ENCODE measurements at places on chromosomes 6 and 20.

- no peak for DNase-seq
Observed at GRCh38 chr6:109265530-109265929, 116.7 kb downstream of the CD164 start.

- no peak for DNase-seq
Observed at GRCh38 chr6:150403458-150404246, 34.8 kb downstream of the IYD start.

DNA sequence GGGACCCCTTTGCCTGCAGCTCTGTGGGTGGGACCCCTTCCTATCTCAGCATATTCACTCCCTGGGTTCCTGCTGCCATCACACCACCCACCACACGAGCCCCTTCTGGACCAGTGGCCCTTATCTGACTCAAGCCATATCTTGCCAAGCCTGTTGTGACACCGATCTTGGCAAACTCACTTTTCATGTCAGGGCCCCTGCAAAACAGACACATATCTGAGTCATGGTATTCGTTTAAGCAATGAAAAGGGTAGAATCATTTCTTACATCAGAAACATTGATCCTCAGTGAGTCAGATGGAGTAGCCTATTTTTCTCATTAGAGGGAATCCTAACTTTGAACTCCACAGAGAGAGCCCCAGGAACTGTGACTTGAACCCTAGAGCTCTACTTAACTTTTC lies 10.6 kb downstream of the RAET1E start:
- no peak for DNase-seq

GRCh38 chr6:37665304-37665703 lies 32.4 kb downstream of the MDGA1 start:
- DNase-seq = no peak

- no peak for DNase-seq
Observed at GRCh38 chr20:37417617-37418467, 71.9 kb downstream of the SRC start.

GRCh38 chr6:111997853-111998208 lies 56.1 kb upstream of the CCN6 start:
- no peak for DNase-seq

DNA sequence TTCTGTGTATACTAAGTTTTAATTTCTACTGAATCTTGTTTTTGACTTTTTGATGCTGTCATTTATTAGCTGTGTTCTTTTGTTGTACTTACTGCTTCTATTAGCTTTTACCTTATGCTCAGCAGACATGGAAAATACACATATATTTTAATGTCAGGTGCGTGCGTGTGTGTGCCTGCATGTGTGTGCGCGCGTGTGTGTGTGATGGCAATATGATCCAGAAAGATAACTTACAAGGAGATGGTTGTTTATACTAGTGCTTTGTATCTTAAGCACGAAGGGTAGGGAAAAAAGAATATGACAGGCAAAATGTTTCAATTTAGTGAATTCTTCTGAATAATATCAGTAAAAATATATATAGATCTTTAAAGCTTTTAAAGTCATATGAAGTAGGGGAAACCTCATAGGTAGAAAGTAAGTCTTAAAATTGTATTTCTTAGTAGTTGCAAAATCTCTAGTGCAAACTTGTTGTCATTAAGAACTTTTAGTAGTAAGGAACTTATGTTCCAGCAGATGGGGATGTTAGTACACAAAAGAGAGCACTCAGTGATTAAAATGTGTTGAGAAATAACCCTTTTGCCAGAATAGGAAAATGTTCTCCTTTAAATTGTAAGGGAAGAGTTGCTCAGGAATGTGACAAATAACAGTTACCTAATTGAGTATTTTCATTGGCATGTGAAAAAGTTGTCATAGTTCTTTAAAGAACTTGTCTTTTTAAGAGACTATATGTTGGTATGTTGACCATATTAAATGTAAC lies 13.2 kb downstream of the QKI start:
- no peak for DNase-seq

GRCh38 chr6:70282919-70283461 lies 19.9 kb downstream of the COL9A1 start:
- no peak for DNase-seq

GRCh38 chr6:118748311-118749062 lies 97.1 kb upstream of the CEP85L start:
- peak; percentile 48 for DNase-seq

DNA sequence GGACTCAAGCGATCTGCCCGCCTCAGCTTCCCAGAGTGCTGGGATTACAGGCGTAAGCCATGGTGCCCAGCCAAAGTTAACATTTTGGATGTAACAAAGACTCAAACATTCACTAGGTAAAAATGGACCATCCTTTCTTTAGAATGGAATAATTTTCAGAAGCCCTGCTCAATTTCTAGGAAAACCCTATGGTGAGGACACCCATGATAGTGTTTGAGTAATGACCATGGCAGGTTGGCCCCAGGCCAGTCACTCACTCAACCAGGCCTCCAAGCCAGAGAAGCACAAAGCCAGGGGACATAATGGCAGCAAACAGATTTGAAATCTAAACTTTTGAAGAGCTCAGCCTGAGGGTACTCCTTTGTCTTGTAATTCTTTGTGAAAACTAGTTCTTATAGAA lies 59.9 kb upstream of the GPR6 start:
- no peak for DNase-seq

DNA sequence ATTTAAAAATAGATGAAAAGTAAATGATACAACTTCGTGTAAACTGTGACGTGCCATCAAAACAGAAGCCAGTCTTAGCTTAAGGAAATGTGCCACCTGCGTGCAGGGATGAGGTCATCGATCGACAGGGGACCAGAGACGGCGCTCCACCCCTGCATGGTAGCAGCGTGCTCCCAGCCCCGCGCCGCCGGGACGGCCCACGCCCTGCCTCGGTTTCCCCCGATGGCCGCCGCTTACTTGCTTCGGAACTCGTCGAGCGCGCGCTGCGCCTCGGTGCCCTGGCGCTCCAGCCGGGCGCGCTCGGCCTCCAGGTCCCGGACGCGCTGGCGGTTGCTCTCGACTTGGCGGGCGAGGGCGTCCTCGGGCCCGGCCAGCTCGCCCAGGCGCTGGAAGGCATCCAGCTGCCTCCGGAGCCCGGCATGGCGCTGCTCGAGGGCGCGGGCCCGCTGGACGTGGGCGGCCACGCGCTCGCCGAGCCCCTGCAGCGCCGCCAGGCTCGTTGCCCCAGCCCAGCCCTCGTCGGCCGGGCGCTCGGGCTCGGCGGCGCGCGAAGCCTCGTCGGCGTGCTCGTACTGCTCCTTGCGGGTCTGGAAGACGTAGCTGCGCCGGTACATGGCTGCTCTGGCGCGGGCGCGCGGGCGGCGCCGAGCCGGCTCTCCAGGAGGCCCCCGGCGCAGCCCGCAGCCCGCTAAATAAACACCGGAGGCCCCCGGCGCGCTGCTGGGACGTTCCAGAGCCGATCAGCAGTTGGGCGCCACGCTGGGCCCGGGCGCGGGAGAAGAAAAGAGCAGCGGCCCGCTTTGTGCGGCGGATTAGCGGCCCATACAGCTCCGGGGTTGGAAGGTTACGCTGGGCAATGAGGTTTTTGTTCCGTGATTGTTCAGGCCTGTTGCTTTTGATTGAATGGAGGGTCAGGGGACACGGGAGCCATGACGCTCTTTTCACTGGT lies at the start of gene BFSP1:
Gene BFSP1 (minus strand): TSS at position 664 of the 949 bp plus-strand sequence. CDS start 50 bp downstream, at position 614.
- peak; percentile 75 for DNase-seq

DNA sequence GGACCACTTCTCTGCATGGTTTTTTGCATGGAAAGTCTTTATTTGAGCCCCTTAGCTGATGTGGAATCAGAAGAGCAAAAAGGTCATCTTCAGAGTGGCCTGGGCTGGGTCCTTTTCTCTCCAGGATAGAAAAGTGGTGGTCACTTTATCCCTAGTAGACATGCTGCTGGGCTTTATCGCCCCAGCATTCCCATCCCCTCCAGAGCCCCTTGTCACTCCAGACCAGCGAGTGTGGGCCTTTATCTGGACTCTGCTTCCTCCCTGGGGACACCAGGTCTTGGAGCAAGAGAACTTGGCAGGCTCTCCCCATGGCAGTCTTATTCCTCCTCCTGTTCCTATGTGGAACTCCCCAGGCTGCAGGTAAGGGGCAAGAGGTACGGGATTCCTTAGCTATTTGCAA lies at the start of gene LY6G6F:
Gene LY6G6F (plus strand): TSS at position 268 of the 400 bp plus-strand sequence. CDS start 41 bp downstream, at position 309.
- DNase-seq = no peak

- DNase-seq = no peak
Observed at GRCh38 chr20:8721098-8721497, 347.8 kb upstream of the PLCB4 start.

GRCh38 chr6:88380618-88381288 lies 214.6 kb upstream of the CNR1 start:
- DNase-seq = no peak

GRCh38 chr6:129317931-129318820 lies 391.8 kb downstream of the ARHGAP18 start:
- DNase-seq = no peak

- DNase-seq = peak; percentile 79
Observed at GRCh38 chr6:36196113-36196879, at the start of gene BRPF3. BRPF3 (plus strand) TSS chr6:36196744; CDS start chr6:36200323, 3,579 bp downstream.

DNA sequence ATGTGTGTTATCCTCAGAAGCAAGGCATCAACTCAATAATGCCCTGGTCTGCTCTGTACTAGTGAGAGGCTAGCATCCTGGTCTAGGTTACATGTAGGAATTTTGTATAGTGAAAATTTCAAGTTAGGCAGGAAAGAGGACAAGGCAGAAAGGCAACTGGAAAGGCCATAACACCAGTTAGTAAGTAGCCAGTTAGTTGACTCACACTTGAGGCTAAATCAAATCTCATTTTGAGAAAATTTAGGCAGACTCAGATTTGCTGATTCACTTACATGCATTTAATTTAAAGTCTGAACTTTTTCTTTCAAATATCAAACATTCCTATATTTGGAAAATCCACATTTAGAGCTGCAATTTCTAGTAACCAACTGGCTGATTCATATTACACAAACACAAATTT lies 184.5 kb upstream of the TCF21 start:
- no peak for DNase-seq

DNA sequence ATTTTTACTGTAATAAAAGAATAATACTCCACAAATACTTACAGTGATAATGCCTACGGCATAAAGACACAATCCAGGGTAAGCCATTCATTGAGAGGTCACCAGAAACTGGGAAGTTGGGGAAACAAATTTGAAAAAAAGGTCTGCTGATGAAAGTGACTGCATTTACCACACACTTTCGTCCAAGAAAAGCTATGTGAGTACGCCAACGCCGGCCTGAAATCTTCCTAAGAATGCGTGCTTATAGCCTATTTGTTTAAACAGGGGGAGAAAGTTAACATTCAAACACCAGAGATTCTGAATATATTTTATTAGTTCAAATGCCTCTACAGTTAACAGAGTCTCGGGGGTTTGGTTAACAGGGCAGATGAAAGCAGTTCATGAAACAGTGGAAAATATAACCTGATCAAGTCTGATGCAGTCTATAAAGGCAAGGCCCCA lies 657 bp upstream of the LTV1 start:
- no peak for DNase-seq

- DNase-seq = no peak
Observed at GRCh38 chr6:25330796-25331685, 51.9 kb downstream of the CARMIL1 start.

DNA sequence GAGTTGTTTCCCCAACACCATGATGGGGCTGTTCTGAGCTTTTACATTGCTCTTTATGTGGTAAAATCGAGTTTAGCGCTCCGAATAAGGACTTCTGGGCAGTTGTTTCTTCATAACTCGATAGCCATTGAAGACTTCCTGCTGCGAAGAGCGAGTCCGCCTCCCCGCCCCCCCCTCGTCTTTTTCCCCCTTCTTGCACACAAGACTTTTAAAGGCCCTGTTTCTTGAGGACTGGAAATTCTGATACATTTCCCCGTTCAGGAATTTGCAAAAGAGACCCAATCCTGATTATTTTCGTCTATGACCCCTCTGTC lies 1.5 kb upstream of the CITED2 start:
- DNase-seq = no peak

- DNase-seq = no peak
Observed at GRCh38 chr20:22590662-22591061, 6.3 kb upstream of the FOXA2 start.

DNA sequence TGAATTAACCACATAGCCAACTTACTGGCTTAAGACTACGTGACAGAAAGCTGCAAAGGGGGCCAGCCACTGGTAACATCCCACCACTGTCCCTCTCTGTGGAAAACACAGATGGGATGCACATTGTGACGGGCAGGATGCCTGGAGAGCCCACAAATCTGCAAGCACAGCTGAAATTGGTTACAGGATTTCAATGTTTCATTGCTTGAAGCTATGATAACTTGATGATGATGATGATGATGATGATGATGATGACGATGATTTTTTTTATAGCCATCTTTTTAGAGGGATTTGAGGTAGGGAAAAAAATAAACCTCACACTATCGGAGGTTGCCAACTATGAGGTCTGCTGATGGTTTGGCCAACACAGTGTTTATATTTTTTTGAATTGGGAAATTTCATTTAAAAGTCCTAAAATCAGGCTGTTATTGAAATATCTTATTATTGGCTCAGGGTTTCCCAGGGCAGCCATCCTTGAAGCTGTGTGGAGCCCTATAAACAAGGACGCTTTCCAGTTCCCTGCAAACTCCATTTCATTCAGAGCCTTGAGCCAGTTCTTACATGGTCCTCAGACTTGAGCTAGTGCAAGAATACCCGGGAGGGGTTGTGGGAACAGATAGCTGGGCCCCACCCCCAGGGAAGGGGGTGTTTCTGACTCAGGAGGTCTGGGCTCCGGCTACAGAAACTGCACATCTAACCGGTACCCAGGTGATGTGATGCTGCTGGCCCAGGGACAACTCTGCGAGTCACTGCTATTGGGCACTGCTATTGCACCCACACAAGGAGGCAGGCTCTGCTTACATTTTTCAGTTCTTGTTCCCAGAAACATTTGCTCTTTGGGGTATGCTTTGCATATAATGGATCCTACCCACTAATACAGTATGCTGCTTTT lies 27.1 kb downstream of the BCAS1 start:
- DNase-seq = no peak

DNA sequence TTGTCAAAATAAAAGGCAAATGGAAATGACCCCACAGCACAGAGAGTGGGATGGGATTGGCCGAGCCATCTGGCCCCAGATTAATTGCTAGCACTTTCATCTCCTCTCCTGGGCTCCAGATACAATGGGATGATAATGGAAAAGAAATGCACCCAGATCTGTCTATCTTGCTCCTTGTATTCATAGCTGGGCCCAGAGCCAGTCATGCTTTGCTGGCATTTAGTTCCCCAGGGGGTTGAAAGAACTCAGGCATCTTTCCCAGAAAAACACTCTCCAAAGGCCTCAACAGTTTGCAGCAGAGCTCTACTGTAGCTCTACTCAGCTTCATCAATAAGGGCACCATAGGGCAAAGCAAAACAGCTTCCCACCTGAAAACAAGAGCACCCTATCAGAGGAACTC lies 116.0 kb upstream of the FOXA2 start:
- no peak for DNase-seq

GRCh38 chr20:11145616-11146015 lies 471.8 kb upstream of the JAG1 start:
- DNase-seq = no peak
